ENCODE measurements at places on chromosomes 7 and 10. TPM values are rescaled to one million over a fixed set of nuclear protein-coding genes. Genes with fewer than 3 reads are reported as not detected.

The PLEKHS1 gene
- total RNA-seq = not detected

The TMEM229A gene
- total RNA-seq = not detected

The FAM241B gene
- total RNA-seq = 0.26 TPM

The LRRC17 gene
- 12.6 TPM for total RNA-seq

The RBP4 gene
- total RNA-seq = not detected
